CD4-positive, CD25-positive, alpha-beta regulatory T cell (primary cell): ENCODE measurements at places on chromosomes 11 and 22. TPM values are rescaled to one million over a fixed set of nuclear protein-coding genes. Genes with fewer than 3 reads are reported as not detected.

The PRG2 gene
- total RNA-seq = not detected

- H3K36me3 ChIP-seq = no peaks in the 10 kb centered on the region
- no peak within 1 kb of the TSS for H3K27ac ChIP-seq
- H3K4me3 ChIP-seq = peak within 1 kb of the TSS; percentile 94
- peaks cover 38% of the 10 kb centered on the region for H3K27me3 ChIP-seq
- peaks cover 55% of the 10 kb centered on the region for H3K4me1 ChIP-seq
- peak; percentile 31 for DNase-seq
Observed at GRCh38 chr11:10304495-10305261, at the start of gene ADM. TSS of gene ADM (plus strand) at chr11:10305073. CDS start at chr11:10305701, 628 bp downstream.

- DNase-seq = no peak
- no peak overlapping the region for H3K27ac ChIP-seq
- H3K36me3 ChIP-seq = peaks cover 7% of the 10 kb centered on the region
- H3K4me1 ChIP-seq = peaks cover 13% of the 10 kb centered on the region
Observed at GRCh38 chr11:1502168-1502953, 15.8 kb upstream of the MOB2 start.

The CSF2RB gene
- 27.0 TPM for total RNA-seq

GRCh38 chr22:40220316-40221054 lies 42.8 kb downstream of the TNRC6B start:
- DNase-seq = no peak
- H3K27me3 ChIP-seq = no peaks in the 10 kb centered on the region
- peaks cover 6% of the 10 kb centered on the region for H3K36me3 ChIP-seq
- peaks cover 67% of the 10 kb centered on the region for H3K4me1 ChIP-seq

DNA sequence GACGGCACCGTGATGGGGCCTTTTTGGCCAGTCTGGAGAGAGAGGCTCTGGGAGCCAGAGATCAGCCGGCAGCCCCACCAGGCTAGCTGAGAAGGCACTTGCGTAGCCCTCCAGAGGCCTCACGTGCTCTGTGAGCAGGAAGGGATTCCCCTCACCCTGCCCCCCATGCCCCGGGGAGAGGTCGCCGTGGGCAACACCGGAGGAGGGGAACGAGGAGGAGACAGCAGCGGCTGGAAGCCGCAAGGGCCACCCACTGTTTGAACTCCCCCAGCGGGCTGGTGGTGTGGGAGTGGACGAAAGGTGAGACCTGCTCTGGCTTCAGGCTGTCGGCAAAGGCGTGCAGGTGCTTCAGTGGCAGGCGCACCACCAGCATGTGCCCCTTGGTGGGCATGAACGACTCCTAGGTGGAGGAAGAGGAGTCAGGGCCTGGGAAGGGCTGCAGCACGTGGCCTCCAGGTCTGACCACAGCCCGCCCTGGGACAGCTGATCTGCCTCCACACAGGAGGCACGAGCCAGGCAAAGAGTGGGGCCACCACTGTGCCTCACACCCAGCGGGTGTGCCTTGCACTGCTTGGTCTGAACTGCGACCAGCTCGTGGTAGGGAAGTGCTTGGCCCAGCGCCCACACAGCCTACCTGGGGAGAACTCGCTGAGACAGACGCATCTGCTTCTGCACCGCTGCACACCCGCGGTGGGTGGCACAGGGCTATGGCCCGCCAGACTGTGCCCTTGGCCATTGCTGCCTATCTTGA lies 99.9 kb downstream of the MED15 start:
- H3K4me1 ChIP-seq = peaks cover 6% of the 10 kb centered on the region
- no peaks in the 10 kb centered on the region for H3K27me3 ChIP-seq
- H3K36me3 ChIP-seq = no peaks in the 10 kb centered on the region
- no peak for DNase-seq
- no peak overlapping the region for H3K4me3 ChIP-seq

The PRPF19 gene
- total RNA-seq = 67.6 TPM

DNA sequence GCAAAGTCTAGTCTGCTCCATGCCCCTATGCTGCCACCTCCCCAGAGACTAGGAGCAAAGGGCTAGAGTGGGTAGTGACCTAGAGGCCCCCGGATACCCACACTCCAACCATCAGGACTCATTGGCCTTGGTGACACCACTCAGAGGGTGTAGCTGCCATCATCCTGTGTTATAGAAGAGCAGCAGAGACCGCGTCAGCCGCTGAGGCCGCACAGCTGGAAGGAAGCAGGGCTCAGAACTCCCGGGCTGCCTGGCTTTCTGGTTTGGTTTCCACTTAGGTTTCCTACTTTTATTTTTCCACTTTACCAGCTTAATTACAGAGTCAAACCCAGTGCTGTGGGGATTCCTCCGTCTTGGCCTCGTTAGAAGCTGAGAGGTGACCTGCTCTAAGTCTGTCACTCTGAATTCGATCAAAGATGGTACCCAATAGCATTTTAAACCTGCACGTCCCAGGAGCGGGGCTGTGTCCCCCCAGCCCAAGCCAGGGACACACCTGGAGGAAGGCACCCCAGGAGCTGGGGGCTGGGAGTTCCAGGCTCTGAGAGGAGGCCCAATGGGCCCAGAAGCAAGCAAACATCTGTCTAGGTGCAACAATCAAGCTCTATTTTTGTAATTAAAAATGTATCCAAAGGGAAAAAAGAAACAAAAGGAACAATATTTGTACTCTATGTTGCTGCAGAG lies 2.1 kb upstream of the CDKN1C start:
- H3K27ac ChIP-seq = no peak overlapping the region
- DNase-seq = no peak
- H3K27me3 ChIP-seq = peaks cover 2% of the 10 kb centered on the region
